ENCODE measurements at places on chromosomes 12 and 14.
A peak's percentile ranks its signal among the peaks of the same experiment; 100 is the strongest.

DNA sequence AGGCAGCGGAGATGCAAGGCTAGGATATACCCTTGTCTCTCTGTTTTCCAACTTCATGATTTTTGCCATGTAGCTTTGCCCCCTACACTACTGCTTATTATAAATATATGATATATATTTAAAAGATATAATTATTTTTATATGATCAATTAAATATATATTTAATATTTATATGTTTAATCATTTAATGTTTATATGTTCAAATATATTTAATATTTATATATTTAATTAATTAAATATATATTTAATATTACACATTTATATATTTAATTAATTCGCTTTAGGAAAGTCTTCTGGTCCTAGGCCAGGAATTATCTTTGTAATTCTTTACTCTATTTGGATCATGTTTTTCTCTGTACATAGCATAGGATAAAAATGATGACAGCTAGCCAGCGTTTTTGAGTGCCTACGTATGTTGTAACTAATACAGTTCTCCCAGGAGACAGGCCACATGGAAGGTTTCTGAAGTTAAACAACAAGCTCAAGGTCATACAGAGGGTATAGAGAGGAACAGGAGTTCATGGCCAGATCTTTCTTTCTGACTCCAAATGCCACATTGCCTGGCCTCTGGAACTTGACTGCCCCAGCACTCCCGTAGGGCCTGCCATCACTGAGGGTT, 192.5 kb downstream of the KCNA5 start:
- DNase-seq = no peak

- DNase-seq = no peak
These were observed 20.3 kb downstream of the OR4K2 start for GRCh38 chr14:19895282-19895681.

- peak; percentile 72 for DNase-seq
These were observed 268.6 kb downstream of the ITPR2 start for GRCh38 chr12:26564391-26564790.

DNA sequence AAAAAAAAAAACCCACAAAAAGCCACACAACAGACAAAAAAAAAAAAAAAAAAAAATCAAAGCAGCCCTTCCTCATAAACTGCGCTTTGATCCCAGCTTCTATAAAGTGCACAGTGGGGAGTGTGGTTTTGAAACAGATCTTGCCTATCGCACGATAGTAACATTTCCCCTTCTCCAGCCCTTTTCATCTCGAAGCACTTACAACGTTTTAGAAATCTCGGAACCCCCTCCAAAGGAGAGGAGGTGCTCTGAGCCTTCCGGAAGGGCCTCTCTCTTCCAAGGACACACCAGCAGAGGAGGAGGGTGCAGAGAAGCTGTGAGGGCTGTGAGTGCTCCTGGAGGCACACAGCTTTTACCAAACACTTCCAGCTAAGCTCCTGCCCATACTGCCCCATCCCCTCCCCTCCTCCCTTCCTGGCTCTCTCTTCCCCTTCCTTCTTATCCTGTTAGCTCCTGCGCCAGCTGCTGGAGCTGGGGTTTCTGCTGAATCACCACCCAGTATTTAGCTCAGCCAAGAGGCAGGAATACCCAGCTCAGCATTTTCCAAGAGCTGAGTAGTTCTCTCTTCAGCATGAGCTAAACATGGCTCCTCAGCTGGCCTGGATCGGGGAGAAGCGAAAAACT, 28.4 kb downstream of the SLC7A8 start:
- peak; percentile 93 for DNase-seq

DNA sequence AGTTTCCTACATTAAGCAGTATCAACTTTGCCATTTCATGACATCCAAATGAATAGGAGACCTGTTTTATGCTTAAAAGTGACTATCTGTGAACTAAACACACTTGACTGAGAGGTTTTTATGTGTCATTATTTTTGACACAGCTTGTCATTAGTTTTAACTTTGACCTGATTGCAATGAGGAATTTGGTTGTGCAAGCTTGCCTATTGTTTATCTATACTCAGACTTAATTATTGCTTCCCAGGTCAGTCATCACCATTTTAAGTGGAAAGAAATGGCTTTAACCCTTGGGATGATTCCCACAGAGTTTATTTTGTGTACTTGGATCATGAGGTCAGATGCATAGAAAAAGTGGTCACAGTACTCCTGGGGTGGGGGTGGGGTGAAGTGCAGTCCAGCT, 171.0 kb upstream of the PRICKLE1 start:
- no peak for DNase-seq

DNA sequence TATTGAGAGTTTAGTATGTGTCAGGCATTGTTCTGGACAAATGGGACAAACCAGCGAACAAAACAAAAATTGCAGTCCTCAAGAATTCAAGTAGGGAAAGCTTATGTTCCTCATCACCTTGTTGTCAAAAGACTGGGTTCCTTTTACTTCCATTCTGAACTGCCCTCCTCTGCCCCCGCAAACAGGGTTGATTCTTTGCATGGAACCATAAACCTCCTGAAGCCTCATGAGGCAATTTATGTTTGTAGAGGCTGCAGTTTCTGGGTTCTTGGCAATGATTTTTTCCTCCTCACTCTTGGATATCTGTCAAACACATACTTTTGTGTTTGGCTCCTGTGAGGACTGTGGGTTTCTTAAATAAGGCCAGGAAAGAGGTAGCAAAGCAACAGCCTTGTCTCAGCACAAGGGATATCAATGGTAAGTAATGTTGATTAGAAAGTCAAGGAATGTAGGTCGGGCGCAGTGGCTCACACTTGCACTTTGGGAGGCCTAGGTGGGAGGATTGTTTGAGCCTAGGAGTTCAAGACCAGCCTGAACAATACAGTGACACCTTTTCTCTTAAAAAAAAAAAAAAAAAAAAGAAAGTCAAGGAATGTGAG, 13.9 kb downstream of the COPZ1 start:
- DNase-seq = peak; percentile 41

DNA sequence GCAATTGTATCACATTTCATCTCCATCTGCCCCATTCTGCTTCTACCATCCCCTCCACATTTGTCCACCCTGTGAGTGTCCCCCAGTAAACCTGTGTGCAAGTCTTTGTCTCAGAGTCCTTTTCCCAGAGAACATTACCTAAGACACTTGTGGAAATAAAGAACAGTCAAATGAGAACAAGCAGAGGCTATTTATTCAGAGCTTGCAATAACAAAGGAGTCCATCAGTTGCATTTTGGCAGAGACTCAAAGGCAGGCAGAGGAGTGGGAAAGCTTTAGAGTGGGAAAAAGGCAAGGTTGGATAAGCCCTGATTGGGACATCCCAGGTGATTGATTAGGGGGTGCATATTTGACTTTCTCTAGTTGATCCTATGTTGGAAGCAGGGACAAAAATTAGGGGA, 18.2 kb upstream of the PPFIBP1 start:
- DNase-seq = peak; percentile 47

DNA sequence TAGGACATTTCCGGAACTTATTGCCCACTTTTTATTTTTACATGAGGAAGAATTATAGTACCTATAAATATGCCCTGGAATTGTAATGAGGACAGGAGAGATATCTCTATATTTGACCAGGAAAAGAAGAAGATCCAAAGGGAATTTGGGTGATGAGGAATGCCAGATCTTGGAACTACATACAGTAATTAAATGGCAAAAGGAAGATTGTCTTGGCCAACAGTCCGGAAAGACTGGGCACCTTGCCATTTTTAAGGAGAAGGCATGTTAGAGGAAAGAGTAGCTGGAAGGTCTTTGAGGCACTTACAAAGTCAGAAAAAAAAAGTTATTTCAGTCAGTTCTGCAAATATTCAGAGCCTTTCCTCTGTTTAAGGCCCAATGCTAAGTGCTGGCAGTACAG, 616.4 kb downstream of the MED13L start:
- DNase-seq = peak; percentile 74

DNA sequence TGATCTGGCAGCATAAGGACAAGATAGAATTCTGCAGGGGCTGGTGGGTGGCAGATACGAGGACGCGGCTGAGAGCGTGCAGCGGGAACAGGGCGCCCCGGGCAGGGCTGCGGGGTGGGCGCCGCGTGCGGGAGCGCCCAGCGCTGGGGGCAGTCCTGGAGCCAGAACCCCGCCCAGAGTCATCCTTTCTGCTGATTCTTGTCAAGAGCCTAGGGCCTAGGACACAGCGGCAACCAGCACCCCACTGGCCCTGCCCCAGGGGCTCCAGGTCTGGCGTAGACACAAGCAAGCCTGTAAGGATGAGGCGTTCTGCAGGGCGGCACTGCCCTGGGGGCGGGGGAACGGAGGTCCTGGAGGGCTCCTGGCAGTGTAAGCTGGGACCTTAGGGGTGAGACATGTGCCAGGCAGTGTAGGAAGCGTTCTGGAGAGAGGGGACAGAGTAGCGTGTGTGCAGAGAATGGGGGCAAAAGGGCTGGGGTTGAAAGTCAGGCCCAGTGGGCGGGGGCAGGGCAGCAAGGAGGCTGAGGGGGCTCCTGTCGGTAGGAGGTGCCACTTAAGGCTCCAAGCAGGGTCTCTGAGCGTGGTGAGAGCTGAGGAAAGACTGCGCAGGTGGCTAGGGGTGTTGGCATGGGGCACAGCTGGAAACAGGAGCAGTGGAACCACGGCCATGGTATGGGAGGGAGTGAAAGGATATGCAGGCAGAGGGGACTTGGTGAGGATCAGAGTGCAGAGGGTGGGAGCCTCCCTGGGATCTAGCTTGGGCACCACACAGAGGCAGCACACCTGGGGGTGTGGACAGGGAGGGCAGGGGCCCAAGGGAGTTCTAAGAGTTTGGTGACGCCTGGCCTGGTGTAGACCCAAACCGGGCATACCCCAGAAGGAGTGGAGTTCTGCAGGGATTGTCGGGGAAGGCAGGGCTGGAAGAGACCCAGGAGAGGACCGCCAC, 845 bp upstream of the AHNAK2 start:
- no peak for DNase-seq

DNA sequence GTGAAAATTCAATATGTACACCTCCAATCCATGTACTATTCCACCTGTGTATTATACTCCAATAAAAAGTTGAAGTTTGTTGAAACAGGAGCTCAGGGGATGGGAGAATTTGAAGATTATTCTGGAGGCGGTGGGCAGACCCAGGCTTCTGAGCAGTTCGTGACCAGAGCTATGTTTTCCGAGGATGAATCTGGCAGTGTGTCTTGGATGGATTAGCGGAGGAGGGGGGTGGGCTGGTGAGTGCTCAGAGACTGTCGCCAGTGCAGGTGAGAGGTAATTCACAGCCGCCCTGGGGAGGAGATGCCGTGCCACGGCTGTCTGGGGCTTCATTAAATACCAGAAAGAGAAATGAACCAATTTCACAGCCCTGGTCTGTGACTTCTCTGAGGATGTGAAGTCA, 283.0 kb upstream of the RTL1 start:
- no peak for DNase-seq

GRCh38 chr12:89993632-89994031, 285.0 kb upstream of the ATP2B1 start:
- DNase-seq = no peak

DNA sequence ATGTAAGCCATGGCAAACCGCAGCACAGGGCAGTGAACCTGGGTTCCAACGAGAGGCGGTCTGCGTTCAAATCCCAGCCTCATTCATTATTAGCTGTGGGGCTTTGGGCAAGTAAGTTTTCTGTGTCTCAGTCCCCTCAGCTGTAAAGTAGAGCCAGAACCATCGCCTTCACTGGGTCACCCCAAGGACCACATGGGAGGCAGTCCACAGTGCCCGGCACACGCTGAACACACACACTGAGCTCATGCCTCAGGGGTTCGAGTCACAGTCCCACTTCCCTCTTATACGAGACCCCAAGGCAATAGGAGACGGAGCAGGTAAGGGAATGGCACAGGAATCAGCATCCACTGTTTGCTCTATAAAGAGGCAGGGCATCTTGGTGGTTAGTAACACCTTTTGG, 19.1 kb downstream of the LRTM2 start:
- DNase-seq = no peak

DNA sequence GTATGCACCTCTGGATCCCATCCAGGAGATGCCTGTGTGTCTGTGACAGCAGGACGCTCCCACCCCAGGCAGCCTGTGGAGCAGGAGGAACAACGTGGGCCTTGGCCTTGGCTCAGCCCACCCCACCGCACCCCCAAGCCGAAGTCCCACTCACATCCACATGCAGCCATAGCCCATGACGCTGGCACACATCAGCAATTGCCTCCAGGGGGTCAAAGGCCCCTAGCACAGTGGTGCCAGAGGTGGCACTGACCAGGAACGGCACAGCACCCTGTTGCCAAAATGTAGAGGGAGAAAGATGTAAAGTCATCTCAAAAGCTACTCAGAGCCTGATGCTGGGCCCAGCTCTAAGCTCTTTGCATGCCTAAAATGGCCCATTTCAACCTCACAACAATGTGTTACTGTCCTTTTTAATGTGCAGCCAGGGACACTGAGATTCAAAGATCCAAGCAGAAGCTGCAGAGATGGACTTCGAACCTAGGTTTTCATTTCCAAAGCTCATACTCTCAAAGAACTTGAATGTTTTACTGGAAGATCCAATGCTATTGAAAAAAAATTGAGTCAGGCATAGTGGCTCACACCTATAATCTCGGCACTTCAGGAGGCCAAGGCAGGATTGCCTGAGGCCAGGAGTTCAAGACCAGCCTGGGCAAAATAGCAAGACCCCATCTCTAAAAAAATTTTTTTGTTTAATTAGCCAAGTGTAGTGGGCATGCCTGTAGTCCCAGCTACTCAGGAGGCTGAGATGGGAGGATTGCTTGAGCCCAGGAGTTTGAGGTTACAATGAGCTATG, 19.2 kb upstream of the ZNF740 start:
- DNase-seq = no peak

DNA sequence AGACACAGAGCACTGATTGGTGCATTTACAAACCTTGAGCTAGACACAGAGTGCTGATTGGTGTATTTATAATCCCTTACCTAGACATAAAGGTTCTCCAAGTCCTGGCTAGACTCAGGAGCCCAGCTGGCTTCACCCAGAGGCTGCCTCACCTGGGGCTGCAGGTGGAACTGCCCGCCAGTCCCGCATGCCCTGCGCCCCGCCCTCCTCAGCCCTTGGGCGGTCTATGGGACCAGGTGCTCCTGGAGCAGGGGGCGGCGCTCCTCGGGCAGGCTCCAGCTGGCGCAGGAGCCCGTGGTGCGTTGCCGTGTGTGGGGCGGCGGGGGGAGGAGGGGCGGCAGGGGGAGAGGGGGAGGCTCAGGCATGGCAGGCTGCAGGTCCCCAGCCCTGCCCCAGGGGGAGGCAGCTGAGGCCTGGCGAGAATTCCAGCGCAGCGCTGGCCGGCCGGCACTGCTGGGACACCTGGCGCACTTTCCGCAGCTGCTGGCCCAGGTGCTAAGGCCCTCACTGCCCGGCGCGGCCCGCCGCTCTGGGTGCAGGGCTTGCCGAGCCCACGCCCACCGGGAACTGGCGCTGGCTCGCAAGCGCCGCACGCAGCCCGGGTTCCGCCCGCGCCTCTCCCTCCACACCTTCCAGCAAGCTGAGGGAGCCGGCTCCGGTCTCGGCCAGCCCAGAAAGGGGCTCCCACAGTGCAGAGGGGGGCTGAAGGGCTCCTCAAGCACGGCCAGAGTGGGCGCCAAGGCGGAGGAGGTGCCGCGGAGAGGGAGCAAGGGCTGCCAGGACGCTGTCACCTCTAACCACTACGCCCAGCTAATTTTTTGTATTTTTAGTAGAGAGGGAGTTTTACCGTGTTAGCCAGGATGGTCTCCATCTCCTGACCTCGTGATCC, 3.1 kb upstream of the SLCO1B3 start:
- DNase-seq = no peak

Data from fibroblast of skin of right biceps (primary cell).